Keratinocyte (primary cell): ENCODE measurements at places on chromosomes 7 and 10.
A peak's percentile ranks its signal among the peaks of the same experiment; 100 is the strongest.

DNA sequence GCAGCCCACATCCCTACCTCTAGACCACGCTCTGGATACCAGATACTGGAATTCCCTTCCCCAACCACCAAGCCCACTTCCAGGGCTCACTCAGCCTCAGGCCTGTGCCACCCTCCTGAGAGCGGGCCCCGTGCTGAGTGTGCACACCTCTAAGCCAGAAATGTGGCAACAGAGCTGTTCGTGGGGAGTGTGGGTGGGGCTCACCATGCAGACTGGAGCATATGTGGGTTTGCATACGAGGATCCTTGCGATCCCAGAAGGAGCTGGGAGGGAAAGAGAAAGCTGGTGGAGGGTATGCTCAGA is 13.0 kb upstream of the LIMK1 start:
- no peak overlapping the region for H3K27ac ChIP-seq
- no peaks in the 10 kb centered on the region for H3K4me1 ChIP-seq
- H3K27me3 ChIP-seq, result no peaks in the 10 kb centered on the region
- H3K36me3 ChIP-seq, result no peaks in the 10 kb centered on the region

DNA sequence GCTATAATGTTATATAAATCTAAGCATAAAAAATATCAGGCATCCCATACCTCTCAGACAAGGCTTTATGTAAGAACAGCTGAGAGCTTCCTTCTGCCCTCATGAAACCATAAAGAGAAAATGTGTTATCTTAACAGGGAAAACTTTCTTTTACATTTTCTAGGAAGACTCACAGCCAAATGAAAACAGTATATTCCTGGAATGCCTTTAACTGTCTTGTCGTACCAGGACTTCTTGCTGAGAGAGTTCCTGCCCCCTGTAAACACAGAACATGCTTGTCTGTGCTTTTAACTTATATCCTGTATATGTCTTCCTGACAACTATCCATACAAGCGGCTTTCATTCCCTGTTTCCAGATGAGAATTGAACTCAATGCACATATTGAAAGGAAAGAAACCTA is 64.8 kb upstream of the AHR start:
- H3K36me3 ChIP-seq, result no peaks in the 10 kb centered on the region
- no peak for DNase-seq
- H3K4me1 ChIP-seq, result peaks cover 13% of the 10 kb centered on the region
- no peaks in the 10 kb centered on the region for H3K27me3 ChIP-seq

GRCh38 chr10:95327367-95327766 is 36.6 kb upstream of the PDLIM1 start:
- H3K27ac ChIP-seq, result no peak overlapping the region
- no peak for DNase-seq

GRCh38 chr10:70816220-70816894 is 609 bp downstream of the SGPL1 start:
- peaks cover 4% of the 10 kb centered on the region for H3K36me3 ChIP-seq
- H3K4me1 ChIP-seq, result no peaks in the 10 kb centered on the region
- peak overlapping the region; percentile 64 for H3K27ac ChIP-seq
- no peaks in the 10 kb centered on the region for H3K27me3 ChIP-seq
- DNase-seq, result no peak
- peak overlapping the region; percentile 73 for H3K4me3 ChIP-seq

DNA sequence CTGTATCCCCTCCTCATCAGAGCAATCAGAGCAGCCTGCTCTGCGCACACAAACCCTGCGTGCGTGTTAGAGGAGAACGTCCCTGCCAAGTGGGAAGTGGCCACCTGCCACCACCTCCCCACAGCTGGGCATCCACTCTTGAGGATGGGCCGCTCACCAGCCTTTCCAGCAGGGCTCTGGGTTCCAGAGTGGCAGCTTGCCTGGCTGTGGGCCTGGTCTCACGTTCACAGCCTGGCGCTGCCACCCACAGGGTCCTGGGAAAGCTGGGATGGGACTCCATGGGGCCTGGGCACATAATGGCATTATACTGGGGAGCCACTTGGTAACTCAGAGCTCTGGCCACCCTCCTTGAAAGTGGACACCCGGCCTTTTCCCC is 151.1 kb upstream of the PPP2R2D start:
- no peaks in the 10 kb centered on the region for H3K4me1 ChIP-seq
- H3K27me3 ChIP-seq, result no peaks in the 10 kb centered on the region
- H3K4me3 ChIP-seq, result no peak overlapping the region

DNA sequence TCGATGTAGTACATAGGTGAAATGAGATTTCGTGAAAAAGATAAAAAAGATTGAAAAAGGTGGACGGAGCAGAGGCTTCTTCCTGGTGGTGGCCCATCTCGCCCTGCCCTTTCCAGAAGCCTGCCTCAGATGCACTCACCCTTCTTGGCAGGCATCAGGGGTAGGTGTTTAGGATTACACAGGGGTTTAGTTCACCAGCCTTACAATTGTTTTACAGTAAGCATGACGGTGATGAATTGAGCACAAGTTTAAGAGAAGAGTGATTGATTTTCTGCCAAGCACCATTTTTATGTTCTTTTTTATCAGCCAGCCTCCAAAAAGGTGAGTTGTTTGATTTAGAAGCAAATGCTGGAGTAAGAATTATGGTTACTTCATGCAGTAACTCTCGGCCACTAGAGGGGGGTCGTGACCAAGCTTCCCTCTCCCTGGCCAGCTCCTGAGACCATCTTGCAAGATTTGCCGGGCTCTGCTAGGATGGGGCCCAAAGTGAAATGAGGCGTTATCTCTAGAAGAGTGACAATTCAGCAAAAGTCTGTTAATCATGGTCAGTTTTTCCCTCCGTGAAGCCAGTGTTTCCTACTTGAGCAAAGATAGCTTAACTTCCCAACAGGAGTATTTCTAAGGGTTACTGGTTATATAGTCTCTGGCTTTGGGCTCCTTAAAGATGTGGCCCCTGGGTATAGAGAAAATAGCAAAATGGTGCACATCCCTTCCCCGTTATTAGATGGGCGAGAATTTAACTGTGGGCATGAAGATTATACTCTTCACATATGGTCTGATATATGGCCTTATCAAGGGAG is 228.8 kb downstream of the BMPER start:
- H3K4me1 ChIP-seq, result peaks cover 13% of the 10 kb centered on the region
- peak overlapping the region; percentile 47 for H3K4me3 ChIP-seq
- H3K27me3 ChIP-seq, result no peaks in the 10 kb centered on the region
- no peaks in the 10 kb centered on the region for H3K36me3 ChIP-seq
- peak overlapping the region; percentile 91 for H3K27ac ChIP-seq

DNA sequence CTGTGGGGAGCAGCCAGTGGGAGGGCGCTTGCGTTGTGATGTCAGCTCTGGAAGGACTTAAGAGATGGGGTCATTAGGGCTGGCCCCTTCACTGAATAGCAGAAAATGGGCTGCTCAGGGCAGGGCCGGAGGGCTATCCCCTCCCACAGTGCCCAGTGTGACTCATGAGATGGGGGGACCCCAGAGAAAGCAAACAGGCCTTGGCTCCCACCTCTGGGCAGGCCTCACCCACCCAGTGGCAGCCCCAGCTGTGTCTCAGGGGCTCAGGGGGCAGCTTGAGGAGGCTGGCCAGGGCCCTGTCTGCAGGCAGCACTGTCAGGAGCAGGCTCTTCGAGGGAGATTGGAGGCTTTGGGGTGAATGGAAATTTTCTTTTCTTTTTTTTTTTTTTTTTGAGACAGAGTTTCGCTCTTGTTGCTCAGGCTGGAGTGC is 168.3 kb downstream of the SLIT1 start:
- no peak overlapping the region for H3K27ac ChIP-seq
- H3K4me3 ChIP-seq, result no peak overlapping the region
- DNase-seq, result no peak
- peaks cover 11% of the 10 kb centered on the region for H3K27me3 ChIP-seq

DNA sequence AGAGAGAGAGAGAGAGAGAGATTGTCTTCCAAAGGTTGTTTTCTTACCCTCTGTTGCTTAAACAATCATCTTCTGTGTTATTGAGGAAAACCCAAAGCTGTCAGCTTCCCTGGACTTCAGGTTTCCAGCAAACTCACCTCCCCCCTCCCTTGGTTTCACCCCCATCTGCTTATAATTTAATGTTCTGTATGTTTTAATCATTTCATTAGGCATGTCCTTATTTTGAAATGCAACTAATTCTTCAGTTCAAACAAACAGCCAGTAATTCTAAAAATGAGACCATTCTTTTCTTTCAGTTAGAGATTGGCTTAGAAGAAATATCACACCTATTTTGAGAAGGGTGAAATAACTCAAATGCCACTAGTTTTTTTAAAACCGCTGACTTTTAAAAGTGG is 102.9 kb downstream of the FAM204A start:
- no peaks in the 10 kb centered on the region for H3K36me3 ChIP-seq
- no peak for DNase-seq
- peaks cover 7% of the 10 kb centered on the region for H3K4me1 ChIP-seq
- no peak overlapping the region for H3K4me3 ChIP-seq
- H3K27ac ChIP-seq, result no peak overlapping the region

- H3K4me3 ChIP-seq, result no peak overlapping the region
- H3K27me3 ChIP-seq, result no peaks in the 10 kb centered on the region
- no peak for DNase-seq
- no peaks in the 10 kb centered on the region for H3K4me1 ChIP-seq
- no peak overlapping the region for H3K27ac ChIP-seq
- H3K36me3 ChIP-seq, result no peaks in the 10 kb centered on the region
Observed at GRCh38 chr10:75910032-75910431, 478.6 kb downstream of the LRMDA start.

GRCh38 chr7:121595758-121596696 is 199.9 kb upstream of the FAM3C start:
- no peak overlapping the region for H3K4me3 ChIP-seq
- H3K4me1 ChIP-seq, result no peaks in the 10 kb centered on the region
- H3K27ac ChIP-seq, result no peak overlapping the region
- no peak for DNase-seq
- H3K27me3 ChIP-seq, result no peaks in the 10 kb centered on the region
- no peaks in the 10 kb centered on the region for H3K36me3 ChIP-seq

DNA sequence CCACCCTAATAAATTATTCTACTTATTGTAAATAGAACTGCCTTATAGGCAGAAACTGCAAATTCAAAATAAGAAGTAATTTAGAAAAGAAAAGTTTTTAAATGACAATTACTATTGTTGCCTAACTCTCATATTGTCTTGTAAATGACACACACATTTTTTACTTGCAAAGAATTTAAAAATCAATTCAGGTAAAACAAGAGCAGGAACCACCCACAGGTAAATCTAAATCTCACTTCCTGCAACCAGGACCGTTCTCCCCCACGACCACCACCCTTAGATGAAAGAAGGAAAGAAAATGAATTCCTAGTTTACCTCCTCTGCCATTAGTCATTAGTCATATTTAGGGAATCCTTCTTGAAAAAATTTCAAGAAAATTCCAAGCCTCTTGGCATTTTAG is 4.8 kb upstream of the AASS start:
- no peak for DNase-seq
- H3K4me1 ChIP-seq, result peaks cover 2% of the 10 kb centered on the region
- no peak overlapping the region for H3K27ac ChIP-seq

GRCh38 chr7:32259931-32260596 is 189.9 kb upstream of the PDE1C start:
- H3K27me3 ChIP-seq, result no peaks in the 10 kb centered on the region
- no peak overlapping the region for H3K4me3 ChIP-seq
- H3K36me3 ChIP-seq, result no peaks in the 10 kb centered on the region
- DNase-seq, result no peak

- no peak overlapping the region for H3K27ac ChIP-seq
- no peak for DNase-seq
- H3K36me3 ChIP-seq, result no peaks in the 10 kb centered on the region
- no peak overlapping the region for H3K4me3 ChIP-seq
Observed at GRCh38 chr10:100114976-100115770, 33.5 kb upstream of the CPN1 start.

DNA sequence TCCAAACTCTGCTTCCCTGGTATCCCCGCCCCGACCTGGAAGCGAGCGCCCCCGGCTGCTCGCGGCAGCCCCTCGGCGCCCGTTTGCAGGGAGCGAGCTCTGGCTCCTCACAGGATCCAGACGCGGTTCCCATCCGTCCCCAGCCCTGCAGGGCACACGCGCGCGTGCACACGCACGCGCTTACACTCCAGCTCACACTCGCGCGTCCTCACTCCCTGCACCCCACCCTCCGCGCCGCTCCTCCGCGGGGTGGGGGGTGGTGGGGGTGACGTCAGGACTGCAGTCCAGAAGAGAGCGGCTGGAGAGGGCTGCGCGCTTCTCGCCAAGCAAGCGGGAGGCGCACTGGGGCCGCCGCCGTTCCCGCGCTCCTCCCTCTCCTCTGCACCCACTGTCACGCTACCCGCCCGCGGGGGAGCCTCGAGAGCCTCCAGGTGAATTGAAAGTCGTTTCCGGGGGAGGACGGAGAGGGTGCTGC is 255.6 kb downstream of the OTUD1 start:
- no peak overlapping the region for H3K27ac ChIP-seq
- H3K36me3 ChIP-seq, result no peaks in the 10 kb centered on the region
- H3K4me3 ChIP-seq, result no peak overlapping the region
- no peak for DNase-seq
- peaks cover 41% of the 10 kb centered on the region for H3K27me3 ChIP-seq
